Activated CD4-positive, alpha-beta T cell treated with anti-CD3 and anti-CD28 coated beads, Interleukin-2, amount 10 ng/mL, durations not matched to agents 7 days and 5 days (primary cell): ENCODE measurements at places on chromosomes 5 and 9. TPM values are rescaled to one million over a fixed set of nuclear protein-coding genes. Genes with fewer than 3 reads are reported as not detected.

- H3K27ac ChIP-seq, result no peak overlapping the region
- H3K4me1 ChIP-seq, result no peaks in the 10 kb centered on the region
- DNase-seq, result no peak
- H3K4me3 ChIP-seq, result no peak overlapping the region
- H3K36me3 ChIP-seq, result peaks cover 3% of the 10 kb centered on the region
Observed at GRCh38 chr5:180109920-180110319, 38.4 kb upstream of the RNF130 start.

- H3K4me1 ChIP-seq, result no peaks in the 10 kb centered on the region
- H3K27me3 ChIP-seq, result no peaks in the 10 kb centered on the region
Observed at GRCh38 chr9:79046401-79046800, 525.4 kb upstream of the TLE4 start.

DNA sequence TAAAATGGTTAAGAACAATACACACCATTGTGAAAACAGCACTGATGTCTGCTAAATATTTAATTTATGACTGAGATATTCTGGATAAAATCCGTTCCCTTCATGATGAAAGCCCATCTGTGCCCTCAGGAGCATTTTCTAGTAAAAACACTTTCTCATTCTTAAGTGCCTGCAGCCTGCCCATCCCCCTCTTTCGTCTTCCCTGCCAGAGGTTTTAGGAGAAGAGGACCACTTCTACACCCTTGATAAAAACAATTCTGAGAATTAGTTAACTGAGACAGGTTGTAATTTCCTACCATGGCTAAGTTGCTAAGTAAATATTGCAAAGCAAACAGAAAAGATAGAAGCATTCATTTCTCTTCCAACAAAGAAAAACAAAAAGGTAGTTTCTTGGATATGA, 272.6 kb downstream of the ATPSCKMT start:
- no peaks in the 10 kb centered on the region for H3K36me3 ChIP-seq
- H3K4me3 ChIP-seq, result no peak overlapping the region
- no peak overlapping the region for H3K27ac ChIP-seq
- no peaks in the 10 kb centered on the region for H3K27me3 ChIP-seq

CCDC127 gene
- 8.7 TPM for total RNA-seq

- DNase-seq, result no peak
- no peak overlapping the region for H3K27ac ChIP-seq
- H3K27me3 ChIP-seq, result no peaks in the 10 kb centered on the region
- no peaks in the 10 kb centered on the region for H3K36me3 ChIP-seq
- H3K4me1 ChIP-seq, result no peaks in the 10 kb centered on the region
- H3K4me3 ChIP-seq, result no peak overlapping the region
Observed at GRCh38 chr5:89407054-89407453, 524.1 kb upstream of the MEF2C start.

GRCh38 chr5:132454361-132454760, 36.2 kb downstream of the IRF1 start:
- H3K27me3 ChIP-seq, result no peaks in the 10 kb centered on the region
- DNase-seq, result no peak
- H3K4me3 ChIP-seq, result no peak overlapping the region
- peaks cover 77% of the 10 kb centered on the region for H3K4me1 ChIP-seq

C5orf58 gene
- not detected for total RNA-seq

- peaks cover 9% of the 10 kb centered on the region for H3K27me3 ChIP-seq
- no peak for DNase-seq
- no peaks in the 10 kb centered on the region for H3K4me1 ChIP-seq
- no peak overlapping the region for H3K4me3 ChIP-seq
- no peak overlapping the region for H3K27ac ChIP-seq
Observed at GRCh38 chr5:168967882-168968620, 332.9 kb downstream of the SLIT3 start.

IER5L gene
- total RNA-seq, result 2.3 TPM
